Uterine smooth muscle cell (primary cell): ENCODE measurements at places on chromosomes 7 and 10. TPM values are rescaled to one million over a fixed set of nuclear protein-coding genes. Genes with fewer than 3 reads are reported as not detected.

CPED1 gene
- 117 and 158 TPM in 2 replicates for total RNA-seq

CAMK1D gene
- 5.6 and 8.0 TPM in 2 replicates for total RNA-seq

DENND2A gene
- 14.9 and 22.5 TPM in 2 replicates for total RNA-seq

IKZF1 gene
- total RNA-seq = not detected in 2 replicates

STN1 gene
- 23.0 and 41.2 TPM in 2 replicates for total RNA-seq
